ENCODE measurements at places on chromosomes 7 and 10.

DNA sequence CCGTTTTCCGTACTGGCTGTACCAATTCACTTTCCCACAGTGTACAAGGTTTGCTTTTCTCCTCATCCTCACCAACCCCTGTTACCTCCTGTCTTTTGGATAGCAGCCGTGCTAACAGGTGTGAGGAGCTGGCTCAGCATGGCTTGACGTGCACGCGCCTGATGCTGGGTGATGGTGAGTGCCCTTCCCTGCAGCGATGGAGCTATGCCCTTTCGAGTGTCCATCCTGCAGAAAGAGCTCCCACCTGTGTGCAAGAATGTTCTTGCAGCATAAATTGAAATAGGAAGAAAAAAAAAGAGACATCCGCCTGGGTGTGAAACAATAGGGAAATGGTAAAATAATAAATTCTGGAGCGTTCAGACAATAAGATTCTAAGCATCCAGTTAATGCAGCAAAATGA is 9.5 kb upstream of the UBE3C start:
- DNase-seq: no peak

DNA sequence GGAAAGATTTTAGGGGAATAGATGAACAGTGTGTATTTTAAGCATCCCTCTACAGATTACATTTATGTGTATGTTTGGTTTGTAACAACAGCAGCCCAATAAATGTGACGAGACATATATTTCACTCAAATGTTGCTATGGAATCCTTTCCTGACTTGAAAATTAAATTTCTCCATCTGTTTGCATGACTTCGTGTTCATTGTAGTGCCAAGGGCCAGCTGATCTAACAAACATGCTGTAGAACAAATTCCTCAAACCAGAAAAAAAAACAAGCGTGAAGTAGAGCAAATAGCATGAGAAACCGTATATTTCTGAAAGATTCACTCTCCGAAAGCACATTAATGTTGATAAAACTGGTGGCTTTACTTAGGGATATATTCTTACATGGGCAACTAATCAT is 87.8 kb downstream of the NRCAM start:
- DNase-seq: peak; percentile 17

DNA sequence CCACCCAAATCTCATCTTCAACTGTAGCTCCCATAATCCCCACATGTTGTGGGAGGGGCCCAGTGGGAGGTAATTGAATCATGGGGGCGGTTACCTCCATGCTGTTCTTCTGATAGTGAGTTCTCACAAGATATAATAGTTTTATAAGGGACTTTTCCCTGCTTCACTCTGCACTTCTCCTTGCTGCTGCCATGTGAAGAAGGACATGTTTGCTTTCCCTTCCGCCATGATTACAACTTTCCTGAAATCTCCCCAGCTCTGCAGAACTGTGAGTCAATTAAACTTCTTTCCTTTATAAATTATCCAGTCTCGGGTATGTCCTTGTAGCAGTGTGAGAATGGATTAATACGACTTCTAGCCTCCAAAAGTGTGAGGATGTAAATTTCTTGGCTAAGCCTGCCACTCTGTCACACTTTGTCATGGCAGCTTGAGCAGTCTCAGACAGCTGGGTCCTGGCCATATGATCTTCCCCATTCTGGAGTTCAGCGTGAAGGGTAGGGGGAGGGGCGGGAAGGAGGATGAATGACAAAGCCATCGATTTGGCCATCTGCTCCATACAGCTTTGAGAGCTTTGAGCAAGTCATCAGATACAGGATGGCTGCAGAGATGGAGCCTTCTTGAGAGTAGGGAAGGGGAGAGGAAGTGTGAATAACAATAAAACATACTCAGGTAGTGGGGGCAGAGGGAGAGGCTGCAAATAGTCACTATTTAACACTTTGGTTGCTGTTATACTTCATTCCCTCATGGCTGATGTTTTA is 19.1 kb upstream of the INPP5F start:
- DNase-seq: no peak

DNA sequence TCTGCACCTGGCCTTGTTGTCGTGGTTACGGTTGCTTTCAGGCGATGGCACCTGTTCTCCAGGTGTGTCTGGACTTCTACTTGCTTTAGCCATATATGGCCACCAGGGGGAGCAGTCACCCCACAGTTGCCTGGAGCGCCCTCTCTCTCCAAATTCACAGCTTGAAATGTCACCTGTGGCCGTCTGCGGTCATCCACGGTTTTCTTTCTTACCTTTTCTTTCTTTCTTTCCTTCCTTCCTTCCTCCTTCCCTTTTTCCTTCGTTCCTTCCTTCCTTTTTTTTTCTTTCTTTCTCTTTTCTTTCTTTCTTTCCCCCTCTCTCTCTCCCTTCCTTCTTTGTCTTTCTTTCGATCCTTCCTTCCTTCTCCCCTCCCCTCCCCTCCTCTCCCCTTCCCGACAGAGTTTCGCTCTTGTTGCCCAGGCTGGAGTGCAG is 150.5 kb upstream of the VKORC1L1 start:
- DNase-seq: peak; percentile 57

DNA sequence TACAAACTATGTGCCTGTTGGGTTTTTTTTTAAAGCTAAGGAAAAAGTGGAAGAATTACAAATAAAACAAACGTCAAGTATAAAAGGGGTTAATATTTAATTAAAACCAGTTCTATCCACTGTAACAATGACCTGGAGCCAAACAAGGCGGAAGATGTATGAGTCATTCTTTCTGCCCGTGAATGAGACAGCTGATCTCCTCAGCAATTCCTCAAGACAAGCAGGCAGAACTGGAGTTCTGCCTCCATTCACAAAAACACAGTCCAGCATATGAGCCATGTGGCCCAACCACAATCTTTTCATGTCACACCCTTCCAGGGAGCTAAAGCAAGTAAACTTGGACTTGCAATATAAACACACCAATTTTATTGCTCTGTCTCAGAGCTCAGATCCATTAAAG is 8.4 kb downstream of the ETV1 start:
- DNase-seq: peak; percentile 98

DNA sequence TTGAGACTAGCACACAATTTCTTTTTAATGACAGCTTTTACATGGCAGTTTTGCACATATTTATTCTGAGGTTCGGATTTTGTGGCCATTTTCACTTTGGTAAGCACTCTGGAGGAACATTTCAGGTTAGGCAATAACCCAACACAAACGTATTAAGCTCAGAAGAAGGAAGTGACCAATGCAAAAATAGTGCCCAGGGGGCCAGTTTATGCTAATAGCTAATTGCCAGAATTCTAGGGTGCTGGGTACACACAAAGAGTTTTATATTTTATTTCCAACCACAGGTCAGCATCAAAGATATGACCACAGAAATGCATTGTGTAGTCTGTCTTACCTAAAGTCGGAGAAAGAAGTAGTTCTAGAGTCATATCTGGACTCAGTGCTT is 8.4 kb upstream of the AGR2 start:
- peak; percentile 18 for DNase-seq

- DNase-seq: no peak
Measured at GRCh38 chr10:108848046-108848445, 1075.3 kb downstream of the XPNPEP1 start.

- DNase-seq: peak; percentile 22
Measured at GRCh38 chr10:100446130-100446761, 16.6 kb upstream of the WNT8B start.

DNA sequence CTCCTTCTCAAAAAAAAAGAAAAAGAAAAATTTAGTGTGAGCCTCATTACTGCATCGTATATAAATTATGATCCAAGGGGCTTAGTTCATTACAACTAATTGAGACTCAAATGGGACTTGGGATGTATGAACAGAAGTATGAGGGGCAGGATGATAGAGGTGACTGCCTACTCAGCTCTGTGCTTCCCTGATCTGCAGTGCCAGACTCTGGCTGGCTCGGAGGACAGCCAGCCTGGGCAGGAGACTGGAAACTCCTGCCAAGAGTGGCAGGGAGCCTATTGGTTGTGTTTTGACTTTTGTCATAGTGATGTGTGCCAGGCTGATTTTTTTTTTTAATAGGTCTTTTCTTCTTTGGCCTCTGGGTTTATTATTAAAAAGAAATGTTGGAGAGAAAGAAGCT is 73.8 kb upstream of the GTF2IRD1 start:
- no peak for DNase-seq

DNA sequence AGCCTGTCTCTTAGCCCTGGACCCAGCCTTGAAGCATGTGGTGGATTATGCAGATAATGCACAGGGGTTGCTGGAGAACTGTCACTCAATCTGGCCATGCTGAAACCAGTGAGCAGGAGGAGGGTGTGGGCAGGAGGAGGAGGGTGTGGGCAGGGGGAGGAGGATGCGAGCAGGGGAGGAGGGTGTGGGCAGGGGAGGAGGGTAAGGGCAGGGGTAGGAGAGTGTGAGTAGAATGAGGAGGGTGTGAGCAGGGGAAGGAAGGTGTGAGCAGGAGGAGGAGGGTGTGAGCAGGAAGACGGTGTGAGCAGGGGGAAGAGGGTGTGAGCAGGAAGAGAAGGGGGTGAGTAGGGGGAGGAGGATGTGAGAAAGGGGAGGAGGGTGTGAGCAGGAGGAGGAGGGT is 18.8 kb downstream of the CAMK2B start:
- no peak for DNase-seq

Measured in SK-MEL-5 (cell line).